ENCODE measurements at places on chromosomes 1 and 21.

DNA sequence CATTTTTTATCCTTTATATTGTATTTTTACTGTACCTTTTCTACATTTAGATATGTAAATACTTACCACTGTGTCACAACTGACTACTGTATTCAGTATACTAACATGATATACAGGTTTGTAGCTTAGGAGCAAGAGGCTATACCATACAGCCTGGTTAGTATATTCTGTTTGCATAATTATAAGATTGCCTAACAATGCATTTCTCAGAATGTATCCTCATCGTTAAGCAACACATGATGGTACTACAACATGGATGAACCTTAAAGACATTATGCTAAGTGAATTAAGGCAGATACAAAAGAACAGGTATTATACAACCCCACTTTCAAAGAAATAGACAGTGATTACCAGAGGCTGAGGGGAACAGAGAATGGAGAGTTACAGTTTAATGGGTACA lies 62.7 kb downstream of the RUSC1 start:
- DNase-seq, result no peak

DNA sequence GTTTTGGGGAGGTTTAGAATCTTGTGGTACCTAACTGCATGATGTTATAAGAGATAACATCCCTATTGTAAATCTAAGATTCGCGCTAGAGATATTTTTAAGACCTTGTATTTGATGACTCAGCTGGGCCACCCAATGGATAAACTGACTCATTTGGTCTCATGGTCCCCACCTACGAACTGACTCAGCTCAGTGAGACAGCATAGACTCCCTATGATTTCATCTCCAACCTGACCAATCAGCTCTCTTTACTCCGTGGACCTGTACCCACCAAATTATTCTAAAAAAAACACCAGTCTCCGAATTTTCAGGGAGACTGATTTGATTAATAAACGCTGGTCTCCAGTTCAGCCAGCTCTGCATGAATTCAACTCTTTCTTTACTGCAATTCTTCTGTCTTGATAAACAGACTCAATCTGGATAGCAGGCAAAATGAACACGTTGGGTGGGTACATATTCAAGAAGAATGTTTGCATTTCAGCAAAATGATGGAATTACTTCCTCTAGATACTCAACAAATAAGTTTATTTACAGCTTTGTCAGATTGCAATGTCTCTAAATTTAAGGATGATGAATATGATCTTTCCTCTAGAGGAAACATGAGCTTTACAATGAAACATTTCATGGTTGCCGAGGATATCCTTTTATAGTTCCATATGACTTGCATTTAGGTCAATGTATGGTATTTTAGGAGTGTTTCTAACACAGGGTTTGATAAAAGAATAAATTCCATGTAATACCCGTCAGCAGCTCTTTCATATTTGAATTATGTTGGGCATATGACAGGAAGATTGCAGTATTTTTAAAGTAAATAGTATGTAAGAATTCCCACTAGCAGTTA lies 516.6 kb upstream of the RGS18 start:
- peak; percentile 82 for DNase-seq

- DNase-seq, result no peak
Measured at GRCh38 chr1:52667290-52667689, 30.9 kb downstream of the COA7 start.

GRCh38 chr1:10057343-10057742 lies 24.6 kb downstream of the UBE4B start:
- DNase-seq, result no peak

DNA sequence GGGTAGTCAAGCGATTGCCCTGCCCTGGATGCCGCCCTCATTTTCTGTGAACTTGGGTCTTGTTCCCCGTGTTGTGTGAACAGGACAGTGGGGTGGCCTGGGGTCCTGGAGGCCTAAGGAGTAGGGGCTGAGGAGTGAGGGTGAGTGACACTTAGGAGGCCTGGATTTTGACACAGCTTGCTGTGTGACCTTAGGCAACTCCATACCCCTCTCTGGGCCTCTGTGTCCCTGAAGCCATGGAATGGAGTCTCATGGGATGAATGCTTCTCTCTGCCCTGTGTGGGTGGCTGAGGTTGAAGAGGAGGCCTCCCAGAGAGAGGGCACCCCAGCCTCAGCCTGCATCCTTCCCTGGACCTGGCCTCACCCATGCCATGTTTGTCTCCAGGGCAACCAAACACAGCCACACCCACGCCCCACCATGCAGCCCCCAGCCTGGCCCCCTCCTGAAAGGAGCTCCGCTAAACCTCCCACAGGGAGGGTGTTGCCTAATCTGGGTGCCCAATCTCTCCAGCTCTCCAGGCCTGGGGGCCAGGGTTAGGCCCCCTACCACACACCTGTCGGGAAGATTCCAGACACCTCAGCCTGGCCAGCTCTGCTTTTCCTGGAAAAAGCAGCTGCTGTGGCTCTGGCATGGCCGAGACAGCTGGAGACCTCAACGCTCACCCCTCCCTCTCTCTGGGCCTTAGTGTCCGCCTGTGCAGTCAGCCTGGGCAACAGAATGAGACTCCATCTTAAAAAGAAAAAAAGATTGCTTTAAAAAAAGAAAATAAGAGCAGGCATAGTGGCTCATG lies 9.9 kb downstream of the MYOM3 start:
- DNase-seq, result no peak

GRCh38 chr21:34883491-34884271 lies 165.4 kb downstream of the RUNX1 start:
- peak; percentile 47 for DNase-seq

DNA sequence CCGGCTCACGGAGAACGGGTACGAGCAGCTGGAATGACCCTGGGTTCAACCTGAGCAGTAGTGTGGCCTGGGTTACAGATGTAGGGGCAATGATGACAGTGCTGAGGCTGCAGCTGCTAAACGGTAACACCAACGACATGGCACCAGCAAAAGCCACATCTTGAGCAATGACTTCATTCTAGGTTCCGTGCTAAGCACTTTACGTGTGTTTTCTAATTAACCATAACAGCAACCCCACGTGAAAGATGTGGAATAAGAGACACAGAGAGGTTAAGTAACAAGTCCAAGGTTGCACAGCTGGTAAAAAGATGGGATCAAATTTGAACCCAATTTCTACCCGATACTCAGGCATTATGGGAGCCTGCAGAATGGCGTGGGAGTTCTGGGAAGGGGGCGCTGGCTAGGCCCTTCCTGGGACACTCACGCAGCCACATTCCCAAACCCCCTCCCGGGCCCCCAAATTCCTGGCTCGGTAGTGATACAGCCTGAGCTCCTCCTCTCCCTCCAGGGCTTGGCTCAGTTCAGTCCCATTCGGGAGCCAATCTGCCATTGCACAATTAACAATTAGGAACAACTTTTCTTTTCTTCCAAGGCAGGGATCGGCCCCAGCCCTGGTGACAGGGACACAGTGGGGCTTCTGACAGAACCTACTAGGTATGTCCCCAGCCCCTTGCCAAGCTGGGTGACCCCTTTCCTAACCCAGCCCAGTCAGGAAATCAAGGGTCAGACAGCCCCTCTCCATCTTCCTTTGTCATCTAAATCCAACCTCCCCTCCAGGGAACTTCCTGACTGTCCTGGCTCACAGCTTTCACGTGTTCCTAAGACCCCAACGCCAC lies 23.8 kb upstream of the ECE1 start:
- DNase-seq, result no peak

- no peak for DNase-seq
Measured at GRCh38 chr1:147223740-147224615, 1.2 kb downstream of the FMO5 start.

DNA sequence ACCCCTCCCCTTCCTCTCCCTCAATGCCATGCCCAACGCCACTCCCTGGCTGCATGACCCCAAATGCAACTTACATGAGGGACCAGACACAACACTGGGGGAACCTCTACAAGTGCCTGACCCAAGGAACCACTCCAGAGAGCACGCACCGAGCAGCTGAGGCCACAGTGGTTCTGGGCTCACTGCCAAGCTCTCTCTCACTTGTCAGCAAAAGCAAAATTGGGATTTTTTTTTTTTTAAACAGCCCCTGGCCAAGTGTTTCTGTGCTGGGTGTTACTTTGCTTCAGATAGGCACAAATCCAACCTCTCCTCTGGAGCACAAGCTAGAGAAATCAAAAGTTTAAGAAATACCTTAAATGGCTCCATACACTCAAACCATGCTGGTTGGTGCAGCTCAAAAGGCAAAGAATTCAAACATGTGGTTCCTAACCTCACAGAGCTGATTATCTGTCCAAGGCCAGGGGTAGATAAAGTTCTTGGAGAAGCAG lies 363.0 kb downstream of the SETD4 start:
- peak; percentile 20 for DNase-seq

DNA sequence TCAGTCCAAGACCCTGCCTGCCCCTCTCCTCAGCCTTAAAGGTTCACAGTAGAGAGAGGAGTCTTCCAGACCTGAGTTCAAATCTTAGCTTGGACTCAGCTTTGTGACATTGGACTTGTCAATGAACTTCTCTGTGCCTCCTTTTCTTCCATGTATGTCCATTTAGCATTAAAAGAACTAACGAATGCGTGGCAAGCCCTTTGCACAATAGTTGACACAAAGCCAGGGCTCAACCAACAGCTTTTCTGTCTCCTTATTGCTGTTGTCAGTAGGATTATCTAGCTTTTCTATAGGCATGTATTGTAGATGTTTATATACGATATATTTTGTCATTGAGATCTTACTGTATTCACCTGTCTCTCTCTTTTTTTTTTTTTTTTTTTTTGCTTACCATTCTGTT lies 450.8 kb downstream of the PTPRU start:
- DNase-seq, result no peak

DNA sequence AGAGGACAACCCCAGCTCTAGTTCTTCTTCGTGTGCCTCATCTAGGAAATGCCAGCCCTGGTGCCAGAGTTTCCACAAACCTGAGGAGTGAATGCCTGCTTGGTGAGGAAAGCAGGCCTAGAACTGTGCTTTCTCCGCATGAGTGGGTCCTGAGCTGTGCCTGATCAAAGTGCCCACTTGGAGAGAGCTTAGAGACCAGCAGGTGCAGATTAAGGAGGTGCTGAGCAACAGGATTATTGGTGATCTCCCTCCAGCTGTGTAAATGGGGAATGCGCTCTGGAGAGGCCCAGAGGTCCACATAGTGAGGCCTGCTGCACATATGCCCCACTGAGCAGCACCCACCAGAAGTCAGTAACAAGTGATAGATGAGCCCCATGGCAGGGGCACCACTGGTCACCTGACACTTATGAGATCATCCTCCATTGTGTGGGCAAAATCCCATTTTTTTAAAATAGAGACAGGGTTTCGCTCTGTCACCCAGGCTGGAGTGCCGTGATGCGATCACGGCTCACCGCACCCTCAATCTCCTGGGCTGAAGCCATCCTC lies 127.2 kb upstream of the ZC3H12A start:
- no peak for DNase-seq

- DNase-seq, result no peak
Measured at GRCh38 chr1:109259674-109260557, 10.6 kb downstream of the CELSR2 start.

DNA sequence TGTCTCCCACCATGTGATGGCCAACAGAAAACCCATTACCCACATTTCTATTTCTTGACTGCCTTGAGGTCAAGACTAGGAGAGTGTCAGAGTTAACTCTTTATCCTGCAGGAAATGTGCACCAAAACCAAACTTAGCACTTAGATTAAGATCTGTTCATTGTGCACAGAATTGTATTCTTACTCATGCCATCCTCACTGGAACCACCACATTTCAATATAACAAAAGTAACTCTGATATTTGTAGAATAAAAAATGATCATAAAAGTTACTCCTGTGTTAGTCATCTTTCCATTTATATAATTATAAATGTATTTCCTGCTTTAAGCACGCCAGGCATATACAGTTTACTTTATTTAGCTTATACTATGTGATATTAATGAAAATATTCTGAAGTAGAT lies 193.0 kb upstream of the DPYD start:
- DNase-seq, result no peak

DNA sequence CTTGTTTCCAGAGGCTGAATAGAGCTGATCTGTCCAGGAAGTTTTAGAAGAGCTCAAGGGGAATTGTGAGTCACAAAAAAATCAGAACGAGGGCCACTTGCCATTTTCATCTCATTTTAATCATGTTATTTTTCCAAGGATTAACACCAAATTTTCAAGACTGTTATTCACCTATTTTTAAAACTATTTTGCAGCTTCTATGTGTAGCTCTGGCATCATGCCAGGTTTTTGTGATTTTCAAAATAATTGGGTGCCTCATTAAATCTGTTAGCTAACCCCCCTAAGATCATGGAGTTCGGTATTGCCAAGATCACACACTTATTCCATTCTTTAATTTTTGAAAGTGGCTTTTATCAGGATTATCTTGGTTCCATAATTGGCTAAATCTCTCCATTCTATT lies 90.9 kb downstream of the RGS7 start:
- DNase-seq, result no peak

DNA sequence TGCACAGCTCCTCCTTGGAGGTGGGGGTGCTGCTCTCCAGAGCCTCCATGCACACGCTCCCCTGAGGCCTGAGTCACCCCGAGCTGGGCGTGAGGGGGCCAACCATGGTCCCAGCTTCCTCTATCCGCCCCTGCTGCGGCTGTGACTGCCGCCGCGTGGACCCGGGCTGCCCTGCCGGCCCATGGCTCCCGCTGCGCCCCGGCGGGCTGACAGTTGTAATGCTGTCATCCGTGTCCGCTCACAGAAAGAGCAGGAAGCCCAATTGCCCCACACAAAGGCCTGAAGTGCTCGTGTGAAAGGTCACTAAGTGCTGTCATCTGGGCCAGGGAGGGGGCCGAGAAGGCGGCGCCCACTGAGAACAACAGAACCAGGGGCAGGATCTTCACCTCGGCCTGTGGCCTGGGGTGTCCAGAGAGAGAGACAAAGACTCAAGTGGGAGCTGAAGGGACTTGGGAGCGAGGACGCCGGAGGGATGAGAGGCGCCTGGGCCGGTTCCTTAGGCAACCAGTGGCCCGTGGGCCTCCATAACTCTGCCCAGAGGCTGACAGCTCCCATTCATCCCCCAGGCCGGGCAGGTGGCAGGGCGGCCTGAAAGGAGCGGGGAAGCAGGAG lies 31.5 kb downstream of the OLIG1 start:
- no peak for DNase-seq

DNA sequence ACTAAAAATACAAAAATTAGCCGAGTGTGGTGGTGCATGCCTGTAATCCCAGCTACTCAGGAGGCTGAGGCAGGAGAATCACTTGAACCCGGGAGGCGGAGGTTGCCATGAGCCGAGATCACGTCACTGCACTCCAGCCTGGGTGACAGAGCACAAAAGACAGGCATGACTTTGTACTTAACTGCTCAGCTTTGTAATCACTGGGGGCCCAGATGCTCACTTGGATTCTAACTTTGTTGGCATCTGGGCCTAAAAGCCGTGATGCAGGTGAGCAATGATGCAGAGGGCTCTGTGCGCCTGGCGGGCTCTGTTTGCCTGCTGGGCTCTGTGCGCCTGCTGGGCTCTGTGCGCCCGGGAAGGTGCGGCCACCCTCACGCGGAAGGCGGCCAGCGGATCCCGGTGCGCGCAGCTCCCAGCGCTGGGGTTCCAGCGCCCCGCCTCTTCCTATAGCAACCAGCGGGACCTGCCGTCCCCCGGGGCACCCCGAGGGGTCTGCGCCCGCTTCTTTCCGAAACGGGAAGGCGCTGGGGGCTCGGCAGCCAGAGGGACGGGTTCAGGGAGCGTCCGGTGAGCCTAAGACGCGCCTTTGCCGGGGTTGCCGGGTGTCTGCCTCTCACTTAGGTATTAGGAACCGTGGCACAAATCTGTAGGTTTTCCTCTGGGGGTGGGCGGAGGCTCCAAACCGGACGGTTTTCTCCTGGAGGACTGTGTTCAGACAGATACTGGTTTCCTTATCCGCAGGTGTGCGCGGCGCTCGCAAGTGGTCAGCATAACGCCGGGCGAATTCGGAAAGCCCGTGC lies 31.7 kb downstream of the PRMT2 start:
- DNase-seq, result no peak
